Peyer's patch (tissue), 4 donors: ENCODE measurements at places on chromosomes 6 and 20. TPM values are rescaled to one million over a fixed set of nuclear protein-coding genes. Genes with fewer than 3 reads are reported as not detected.

DNA sequence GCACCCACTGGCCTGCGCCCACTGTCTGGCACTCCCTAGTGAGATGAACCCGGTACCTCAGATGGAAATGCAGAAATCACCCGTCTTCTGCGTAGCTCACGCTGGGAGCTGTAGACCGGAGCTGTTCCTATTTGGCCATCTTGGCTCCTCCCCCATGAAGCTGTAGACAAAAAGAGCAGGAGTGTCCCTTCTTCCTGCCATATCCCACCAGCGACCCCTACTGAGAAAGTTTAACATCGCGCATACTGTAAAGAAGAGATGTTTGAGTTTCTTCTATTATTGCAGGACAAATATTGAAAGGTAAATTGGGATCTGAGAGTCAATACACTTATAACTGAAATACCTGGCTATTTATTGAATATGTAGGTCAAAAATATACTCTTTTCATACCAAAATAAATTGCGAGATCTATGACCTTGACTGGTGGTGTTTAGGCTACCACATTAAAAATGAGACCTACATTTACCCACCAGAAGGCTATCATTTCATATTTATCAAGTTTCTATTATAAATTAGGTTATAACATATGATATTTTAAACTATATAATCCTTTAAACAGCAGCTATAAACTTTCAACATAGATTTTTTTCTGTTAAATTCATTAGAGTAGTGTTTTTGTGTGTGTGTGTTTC lies 586.3 kb downstream of the HTR1B start:
- no peak for DNase-seq

RAD21L1 gene
- total RNA-seq = not detected

DNA sequence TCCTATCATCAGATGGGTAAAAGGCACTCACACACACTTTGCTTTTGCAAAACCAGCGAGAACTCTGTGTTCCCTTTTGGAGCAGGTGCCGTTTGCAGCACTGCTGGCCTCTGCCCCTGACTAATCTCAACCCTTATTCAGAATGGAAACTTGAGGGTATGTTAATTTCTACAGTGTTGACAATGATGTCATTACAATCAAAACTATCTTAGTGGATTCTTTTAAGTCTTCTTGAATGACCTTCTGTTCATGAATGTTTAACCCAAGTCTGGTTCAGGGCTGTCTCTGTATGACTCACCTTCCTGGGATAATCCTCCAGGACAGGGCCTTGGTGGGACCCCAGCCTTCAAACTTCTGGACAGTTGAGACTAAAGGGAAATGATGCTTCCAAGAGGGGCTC lies 197.9 kb downstream of the CDH4 start:
- DNase-seq = no peak

DNA sequence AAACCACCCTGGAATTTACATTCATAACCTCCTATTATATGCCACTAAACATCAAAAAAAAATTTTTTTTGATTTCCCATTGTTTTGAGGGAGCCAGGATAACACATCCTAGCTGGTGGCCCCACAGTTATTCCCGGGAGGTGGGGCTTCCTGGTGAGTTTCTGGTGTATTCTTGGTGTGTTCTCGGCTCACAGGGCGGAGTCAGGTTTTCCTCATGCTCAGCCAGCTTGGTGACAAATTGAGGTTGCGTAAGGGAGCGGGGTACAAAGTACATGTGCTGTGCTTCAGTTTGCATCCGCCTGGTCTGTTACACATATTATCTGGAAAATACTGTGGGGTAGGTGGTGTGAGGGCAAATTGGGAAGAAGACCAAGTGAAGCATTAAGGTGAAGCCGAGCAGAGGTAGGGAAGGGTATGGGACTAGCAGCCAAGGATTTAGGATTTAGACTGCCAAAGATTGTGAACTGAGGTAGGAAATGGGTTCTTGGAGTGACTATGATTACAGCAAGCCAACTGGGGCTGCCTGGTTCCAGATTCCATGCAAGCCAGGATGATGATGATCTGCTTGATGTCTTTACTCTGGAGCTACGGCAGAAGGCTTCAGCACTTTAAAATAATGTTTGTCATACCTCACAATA lies 46.2 kb upstream of the EEF1A1 start:
- DNase-seq = peak; percentile 90

DNA sequence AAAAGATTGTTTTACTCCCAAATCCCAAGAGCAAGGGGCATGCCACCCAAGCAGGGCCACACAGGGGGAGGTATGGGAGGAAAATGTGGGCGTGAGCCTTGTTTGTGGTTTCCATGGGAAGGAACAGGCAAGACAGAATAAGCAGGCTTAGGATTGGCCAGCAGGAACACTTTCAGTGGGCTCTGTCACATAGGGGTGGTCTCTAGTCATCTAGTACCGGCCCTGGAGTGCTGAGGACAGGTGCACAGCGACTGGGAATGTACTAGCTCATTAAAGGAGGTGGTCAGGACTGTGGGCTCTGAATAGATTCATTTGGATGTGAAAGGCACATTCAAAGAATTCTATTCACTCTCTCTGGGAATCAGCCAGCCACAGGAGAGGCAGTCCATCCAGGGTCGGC lies 175.6 kb downstream of the TBC1D7 start:
- no peak for DNase-seq

GRCh38 chr6:36113703-36114102 lies 16.6 kb upstream of the MAPK13 start:
- DNase-seq = no peak

GGTLC1 gene
- total RNA-seq = not detected

PLA2G7 gene
- 0.66 TPM for total RNA-seq

NOTCH4 gene
- 10.5 TPM for total RNA-seq

GRCh38 chr6:123415844-123416468 lies 220.8 kb downstream of the TRDN start:
- peak; percentile 58 for DNase-seq

GRCh38 chr6:89950879-89951391 lies 56.7 kb downstream of the GJA10 start:
- DNase-seq = no peak

NRSN2 gene
- total RNA-seq = 4.3 TPM

DNA sequence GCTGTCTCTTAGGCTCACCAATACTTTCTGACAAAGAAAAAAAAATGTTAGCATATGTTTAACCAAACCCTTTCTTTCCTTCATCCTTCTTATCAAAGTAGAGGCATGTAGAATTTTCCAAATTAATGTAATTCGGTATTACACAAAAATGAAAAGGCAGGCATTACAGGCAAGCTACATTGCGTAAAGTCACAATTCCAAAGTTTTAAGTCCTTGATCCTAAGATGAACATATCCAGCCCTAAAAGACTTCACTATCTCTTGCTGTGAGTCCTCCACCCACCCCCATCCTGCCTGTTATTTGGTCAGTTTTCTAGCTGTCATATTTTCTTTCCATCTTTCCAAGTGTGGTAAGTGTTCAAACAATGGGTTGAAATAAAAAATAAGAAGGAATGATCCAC lies 12.1 kb upstream of the TENT5A start:
- DNase-seq = no peak

GJA10 gene
- total RNA-seq = not detected

HCK gene
- 8.0 TPM for total RNA-seq

DNA sequence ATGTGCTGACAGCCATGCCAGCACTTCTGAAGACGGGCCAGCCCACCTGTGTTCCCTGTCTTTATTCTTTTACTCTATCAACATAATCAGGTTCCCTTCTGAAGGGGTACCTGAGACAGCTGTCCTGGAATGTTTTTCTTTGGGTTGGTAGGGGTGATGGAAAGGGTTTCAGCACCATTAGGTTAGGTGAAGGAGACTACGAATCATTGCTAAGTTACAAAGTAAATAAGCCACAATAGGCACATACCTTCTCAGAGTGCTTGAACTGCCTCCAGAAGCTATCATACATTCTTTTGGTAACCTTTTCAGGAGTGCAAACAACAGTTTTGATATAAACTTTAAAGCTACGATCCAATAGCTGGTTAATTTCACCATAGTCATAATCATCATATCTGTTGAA lies 106.3 kb downstream of the SESN1 start:
- no peak for DNase-seq

- peak; percentile 66 for DNase-seq
Measured at GRCh38 chr6:87155842-87156815, 764 bp downstream of the ZNF292 start.

- DNase-seq = peak; percentile 19
Measured at GRCh38 chr20:20780127-20780824, 67.8 kb upstream of the RALGAPA2 start.

MCCD1 gene
- not detected for total RNA-seq

GRCh38 chr20:48359692-48360341 lies 468.0 kb downstream of the PREX1 start:
- peak; percentile 86 for DNase-seq

GRCh38 chr6:52285177-52286068 lies 881 bp upstream of the MCM3 start:
- DNase-seq = no peak

GRCh38 chr6:101605874-101606273 lies 212.4 kb downstream of the GRIK2 start:
- DNase-seq = no peak

SLC22A2 gene
- total RNA-seq = not detected

HSPA12B gene
- 2.2 TPM for total RNA-seq

DNA sequence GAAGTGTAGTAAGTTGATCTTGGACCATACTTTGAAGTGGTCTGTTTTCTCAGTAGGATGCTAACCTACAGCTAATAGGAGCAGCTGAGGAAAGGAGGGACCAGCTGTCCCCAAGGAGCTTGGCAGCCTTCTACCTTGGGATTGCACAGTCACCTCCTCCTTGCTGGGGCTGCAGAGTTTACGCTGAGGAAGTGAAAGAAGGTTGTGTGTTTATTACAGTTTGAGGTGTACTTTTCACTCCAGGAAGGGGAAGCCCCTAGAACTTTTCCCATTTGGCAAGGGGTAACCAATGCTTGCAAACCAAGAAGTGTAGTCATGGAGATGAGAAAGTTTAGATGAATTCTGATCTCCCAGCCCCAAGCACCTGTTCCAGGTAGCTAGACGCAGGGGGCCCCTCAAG lies 58.8 kb downstream of the BMP6 start:
- DNase-seq = no peak

- no peak for DNase-seq
Measured at GRCh38 chr6:157143890-157144798, 179.2 kb downstream of the TMEM242 start.

PRDM13 gene
- not detected for total RNA-seq

GRCh38 chr6:16947375-16948015 lies 154.4 kb upstream of the STMND1 start:
- no peak for DNase-seq
